ENCODE measurements at places on chromosomes 13 and 19.

- DNase-seq, result peak; percentile 60
Observed at GRCh38 chr13:105139380-105140285, 1395.8 kb downstream of the EFNB2 start.

GRCh38 chr19:12953138-12953798, 3.8 kb downstream of the GADD45GIP1 start:
- DNase-seq, result no peak

DNA sequence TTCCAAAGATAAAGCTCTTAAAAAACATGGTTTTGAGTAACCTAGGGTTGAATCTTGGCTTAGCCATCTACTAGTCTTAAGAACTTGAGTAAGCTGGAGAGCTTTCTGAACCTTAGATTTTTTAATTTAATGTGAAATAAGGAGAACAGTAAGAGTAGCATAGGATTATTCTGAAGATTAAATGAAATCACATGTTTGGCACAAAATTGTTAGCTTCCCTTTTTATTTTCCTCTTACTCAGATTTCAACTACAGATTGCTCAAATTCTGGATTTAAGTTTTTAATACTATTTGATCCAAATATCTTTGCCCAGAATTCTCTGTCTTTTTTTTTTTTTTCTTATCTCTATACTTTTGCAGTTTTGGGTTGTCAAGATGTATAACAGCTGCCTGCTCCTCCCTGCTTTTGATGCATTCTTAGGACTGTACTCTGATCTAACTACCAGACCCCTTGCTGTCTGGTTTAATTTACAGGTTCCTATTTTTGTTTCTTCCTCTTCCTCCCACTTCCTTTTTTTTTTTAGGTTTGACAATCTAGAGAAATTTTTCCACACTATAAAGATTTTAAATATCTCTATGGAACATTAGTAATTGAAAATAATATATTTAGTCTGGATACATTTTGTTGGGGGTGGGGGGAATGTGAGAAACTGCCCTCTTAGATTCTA, 12.3 kb downstream of the POMP start:
- DNase-seq, result no peak

DNA sequence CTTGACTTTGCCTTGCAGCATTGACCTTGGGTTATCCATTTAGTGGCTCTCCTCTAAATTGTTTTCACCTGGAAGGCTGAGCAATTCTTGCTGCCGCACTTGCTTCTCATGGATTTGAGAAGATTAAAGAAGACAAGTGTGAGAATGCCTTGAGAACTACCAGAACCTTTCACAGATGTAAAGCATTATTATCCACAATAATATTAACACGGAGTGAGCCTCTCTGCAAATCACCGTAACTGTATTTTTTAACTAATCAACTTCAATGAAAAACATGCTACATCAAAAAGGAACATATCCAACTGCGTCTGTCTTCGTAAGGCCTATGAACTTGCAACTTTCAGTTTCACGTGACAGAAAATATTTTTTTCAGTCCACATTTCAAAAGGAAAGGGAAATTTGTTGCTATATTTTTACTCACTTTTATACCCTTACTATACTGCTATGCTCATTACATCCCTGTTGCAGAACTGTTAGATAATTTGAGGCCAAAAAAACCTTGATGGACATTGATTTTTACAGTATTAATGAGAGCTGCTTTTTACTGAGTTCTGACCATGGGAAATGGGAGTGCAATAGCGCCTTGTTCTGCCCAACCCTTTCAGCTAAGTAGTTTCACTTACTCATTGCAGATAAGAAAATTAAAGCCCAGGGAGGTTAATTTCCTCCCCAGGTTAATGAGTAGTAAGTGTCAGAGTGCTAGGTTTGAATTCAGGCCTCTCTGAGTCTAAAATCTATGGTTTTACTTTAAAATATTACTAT, 93.8 kb upstream of the RAP2A start:
- no peak for DNase-seq

DNA sequence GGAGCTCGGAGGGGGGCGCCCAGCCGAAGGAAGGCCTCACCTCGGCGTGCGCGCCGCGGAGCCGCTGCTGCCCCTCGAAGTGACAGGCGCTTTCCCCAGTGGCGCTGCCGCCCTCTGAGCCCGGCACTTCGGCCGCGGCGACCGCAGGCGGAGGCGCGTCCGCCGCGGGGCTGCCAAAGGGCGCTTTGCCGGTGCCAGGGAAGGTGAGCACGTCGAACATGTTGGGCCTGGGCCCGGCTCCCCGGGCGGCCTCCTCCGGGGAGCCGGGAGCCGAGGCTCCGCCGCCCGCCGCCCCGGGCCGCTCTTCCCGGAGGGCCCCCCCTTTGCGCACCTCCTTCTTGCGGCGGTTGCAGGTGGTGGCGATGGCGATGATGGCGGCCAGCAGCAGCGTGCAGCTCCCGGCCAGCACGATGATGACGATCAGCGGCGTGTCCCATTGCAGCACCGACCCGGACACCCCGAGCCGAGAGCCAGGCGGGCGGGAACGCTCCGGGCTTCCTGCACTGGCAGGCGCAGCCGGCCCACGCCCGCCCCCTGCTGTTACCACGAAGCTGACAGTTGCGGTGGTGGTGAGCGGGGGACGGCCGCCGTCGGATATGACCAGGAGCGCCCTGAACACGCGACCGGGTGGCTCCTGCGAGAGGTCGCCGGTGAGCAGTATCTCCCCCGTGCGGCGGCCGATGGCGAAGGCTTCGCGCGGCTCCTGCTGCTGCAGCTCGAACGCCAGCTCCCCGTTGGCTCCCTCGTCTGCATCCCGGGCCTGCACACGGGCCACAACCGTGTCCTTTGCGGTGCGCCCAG, 2.5 kb downstream of the PCDH8 start:
- peak; percentile 65 for DNase-seq

DNA sequence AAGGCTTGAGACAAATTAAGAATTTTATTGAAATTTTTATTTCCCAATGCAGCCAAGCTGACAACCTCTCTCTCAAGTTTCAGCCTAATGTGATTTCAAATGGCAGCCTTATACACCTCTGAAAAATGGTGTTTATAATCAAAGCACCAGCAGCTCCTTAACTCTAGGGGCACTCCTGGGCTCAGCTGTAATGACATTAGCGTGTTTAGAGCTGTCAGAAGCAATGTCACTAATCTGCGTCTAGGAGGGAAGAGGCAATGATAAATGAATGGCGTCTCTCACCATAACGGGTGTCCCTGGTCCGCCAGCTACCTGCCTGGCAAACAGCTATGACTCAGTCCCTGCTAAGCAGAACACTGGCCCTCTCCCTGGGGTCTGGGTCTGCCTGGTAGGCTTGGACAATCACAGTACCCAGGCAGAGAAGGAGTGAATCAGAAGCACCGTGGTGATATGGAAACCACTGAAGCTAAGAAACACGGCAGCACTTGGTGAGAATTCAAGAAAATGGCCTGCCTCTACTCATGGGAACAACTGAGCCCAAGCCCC, 131.8 kb upstream of the VSTM2B start:
- no peak for DNase-seq

GRCh38 chr19:41746593-41747227, 8.6 kb upstream of the CEACAM6 start:
- peak; percentile 57 for DNase-seq

DNA sequence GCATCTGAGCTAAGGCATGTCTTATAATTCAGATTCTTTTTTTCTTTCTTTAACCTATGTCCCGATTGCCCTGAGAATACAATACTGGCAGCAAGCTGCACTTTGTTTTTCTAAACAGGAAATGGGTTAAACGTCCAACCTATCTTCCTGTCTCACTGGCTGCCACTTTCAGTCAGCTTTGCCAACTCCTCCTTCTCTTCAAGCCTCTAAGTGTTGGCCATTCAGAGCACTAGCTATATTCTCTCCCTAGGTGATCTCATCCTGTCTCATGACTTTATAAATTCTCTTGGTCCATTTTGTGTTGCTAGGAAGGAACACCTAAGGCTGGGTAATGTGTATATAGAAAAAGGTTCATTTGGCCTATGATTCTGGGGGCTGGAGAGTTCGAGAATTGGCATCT, 109.5 kb upstream of the TSC22D1 start:
- no peak for DNase-seq

- DNase-seq, result no peak
Observed at GRCh38 chr13:106709522-106709921, 141.6 kb upstream of the ARGLU1 start.

DNA sequence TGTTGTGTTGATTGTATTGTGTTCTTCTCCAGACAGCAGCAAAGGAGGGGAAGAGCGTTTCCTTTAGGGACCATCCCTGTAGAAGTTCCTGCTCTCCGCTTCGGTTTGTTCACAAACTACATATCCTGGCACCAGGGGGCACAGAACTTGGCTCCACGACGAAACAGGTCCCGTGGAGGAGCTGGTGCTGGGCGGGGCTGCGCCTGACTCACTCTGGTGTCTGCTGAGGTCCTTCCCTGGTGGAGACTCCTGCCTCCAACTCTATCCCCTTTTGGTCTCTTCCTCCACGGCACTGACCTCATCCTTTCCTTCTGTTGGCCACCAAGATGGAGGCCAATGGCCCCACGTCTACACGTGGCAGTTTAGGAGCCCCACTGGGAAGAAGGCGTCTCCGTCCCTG, 14.7 kb downstream of the TMPRSS9 start:
- no peak for DNase-seq

- no peak for DNase-seq
Observed at GRCh38 chr19:6211632-6212402, 68.0 kb downstream of the MLLT1 start.

- no peak for DNase-seq
Observed at GRCh38 chr19:6540918-6541689, 10.3 kb downstream of the TNFSF9 start.

DNA sequence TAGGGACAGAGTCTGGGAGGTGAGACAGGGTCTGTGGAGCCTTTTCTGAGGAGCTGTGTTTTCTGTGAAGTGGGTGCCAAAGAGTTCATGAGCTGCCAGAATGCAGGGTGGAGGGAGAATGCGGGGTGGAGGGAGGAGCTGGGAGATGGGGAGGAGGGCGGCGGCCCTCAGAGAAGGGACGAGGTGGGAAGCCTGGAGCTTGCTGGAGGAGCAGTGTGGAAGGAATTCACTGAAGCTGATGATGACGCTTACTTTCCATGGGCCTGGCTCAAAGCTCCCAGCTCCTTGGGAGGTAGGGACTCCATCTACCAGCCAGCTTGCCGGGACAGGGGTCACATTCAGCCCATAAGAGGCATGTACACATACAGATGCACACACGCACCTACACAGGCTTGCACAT, 62.5 kb downstream of the MCF2L start:
- DNase-seq, result no peak

DNA sequence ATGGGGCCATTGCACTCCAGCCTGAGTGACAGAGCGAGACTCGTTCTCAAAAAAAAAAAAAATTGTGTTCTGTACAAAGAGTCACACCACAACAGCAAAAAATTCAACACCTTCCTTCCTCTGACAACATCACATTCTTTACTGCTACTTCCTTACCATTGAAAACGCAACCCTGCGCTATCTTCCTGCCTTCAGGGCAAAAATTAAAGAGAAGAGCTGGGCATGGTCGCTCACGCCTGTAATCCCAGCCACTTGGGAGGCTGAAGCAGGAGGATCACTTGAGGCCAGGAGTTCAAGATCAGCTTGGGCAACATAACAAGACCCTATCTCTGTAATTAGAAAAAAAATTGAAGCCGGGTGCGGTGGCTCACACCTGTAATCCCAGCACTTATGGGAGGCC, 9.4 kb upstream of the ZNF444 start:
- DNase-seq, result no peak

- no peak for DNase-seq
Observed at GRCh38 chr13:90690458-90691080, 656.9 kb upstream of the MIR17HG start.

DNA sequence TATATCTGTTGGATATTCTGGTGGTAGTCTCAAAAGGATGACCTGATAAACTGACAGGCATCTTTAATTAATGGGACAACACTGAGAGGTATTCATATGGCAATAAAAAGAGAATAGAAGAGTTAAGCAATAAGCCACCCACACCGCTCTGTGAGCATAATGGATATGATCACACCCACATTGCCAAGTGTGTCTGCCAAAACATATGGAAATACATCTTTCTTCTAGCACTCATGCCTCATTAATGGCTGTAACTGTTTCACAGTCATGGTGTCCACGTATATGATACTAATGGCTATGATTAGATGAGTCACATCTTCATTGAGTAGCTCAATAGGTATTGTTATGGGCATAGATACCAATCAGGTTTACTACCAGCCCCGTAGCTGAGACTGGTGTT, 13.1 kb downstream of the IGFL3 start:
- no peak for DNase-seq

GRCh38 chr19:16185768-16186123, 536 bp downstream of the FAM32A start:
- peak; percentile 48 for DNase-seq

- DNase-seq, result no peak
Observed at GRCh38 chr19:58095328-58095727, 2.7 kb downstream of the ZSCAN18 start.

GRCh38 chr19:1599460-1599846, 5.8 kb downstream of the UQCR11 start:
- no peak for DNase-seq

DNA sequence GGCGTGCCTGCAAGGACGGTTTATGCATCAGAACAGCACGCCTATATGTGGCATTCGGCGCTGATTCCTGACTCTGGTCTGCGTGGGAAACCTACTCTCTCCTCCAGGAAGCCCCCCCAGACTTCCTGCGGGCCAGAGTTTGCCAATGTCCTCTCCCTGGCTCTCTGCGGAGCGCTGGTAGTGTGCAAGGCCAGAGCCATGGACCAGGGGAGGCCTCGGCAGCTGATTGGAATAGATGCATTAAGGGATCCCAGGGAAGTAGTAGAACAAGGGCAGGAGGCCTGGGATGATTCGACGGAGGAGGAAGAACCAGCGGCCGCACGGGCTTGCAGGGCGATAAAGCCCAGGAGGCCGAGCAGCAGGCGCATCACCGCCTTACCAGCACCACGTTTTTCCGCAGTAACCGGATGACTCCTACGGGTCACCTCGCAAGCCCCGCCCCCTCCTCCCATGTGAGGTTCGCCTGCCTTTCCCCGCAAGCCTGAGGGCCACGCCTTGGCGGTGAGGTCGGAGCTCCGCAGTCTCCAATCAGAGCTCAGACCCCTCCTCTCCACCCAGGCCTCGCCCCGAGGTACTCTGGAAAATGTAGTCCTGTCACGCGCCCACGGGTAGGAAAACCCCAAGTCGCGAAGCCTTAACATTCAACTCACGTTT, 5.0 kb downstream of the CLEC11A start:
- DNase-seq, result peak; percentile 93

All from stimulated activated naive CD8-positive, alpha-beta T cell treated with anti-CD3 and anti-CD28 coated beads, Interleukin-15, amount 100 ng/mL, for 72 hours (primary cell).